NCI-H1694 (cell line): ENCODE measurements at places on chromosomes 16 and 17.
A peak's percentile ranks its signal among the peaks of the same experiment; 100 is the strongest.

DNA sequence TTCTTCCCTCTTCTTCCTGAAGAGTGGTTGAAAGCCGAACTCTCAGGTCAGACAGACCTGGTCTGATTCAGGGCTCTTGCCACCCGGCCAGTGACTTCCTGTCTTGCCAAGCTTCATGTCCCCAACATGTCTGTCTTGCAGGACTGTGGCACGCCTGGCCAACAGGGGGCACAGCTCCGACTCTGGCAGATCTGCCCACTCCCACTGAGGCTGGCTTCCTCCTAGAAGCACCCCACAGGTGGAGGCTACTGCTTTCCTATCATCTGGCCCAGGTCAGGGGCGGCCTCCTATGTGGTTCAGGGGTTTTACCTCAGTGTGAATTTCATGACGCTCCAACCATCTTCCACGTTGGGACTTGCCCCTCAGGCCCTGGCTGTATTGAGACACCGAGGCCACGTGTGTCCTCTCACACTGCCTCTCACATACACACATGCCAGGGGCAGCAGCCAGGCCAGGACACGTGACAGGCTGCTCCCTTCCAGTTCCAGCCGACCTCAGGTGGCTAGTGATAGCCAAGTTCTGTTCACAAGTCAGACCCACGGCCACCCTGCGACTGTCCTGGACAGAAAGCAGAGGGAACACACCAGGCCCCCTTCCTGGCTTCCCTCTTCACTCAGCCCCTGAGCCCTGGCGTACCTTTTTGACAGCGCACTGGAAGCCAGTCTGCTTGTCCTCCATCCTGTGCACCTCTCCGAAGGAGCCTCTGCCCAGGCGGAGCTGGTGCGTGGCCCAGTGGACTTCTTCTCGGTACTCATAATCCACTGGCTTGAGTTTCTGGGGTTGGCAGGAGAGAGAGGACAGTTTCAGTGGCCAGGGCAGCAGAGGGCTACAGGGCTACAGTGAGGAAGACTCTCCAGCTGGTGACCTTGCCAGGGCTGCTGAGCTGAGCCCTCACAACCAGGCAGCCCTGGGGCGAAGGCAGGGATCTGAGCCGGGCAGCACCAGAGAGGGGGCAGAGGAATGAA is 22.6 kb upstream of the SPATA32 start:
- DNase-seq, result no peak

DNA sequence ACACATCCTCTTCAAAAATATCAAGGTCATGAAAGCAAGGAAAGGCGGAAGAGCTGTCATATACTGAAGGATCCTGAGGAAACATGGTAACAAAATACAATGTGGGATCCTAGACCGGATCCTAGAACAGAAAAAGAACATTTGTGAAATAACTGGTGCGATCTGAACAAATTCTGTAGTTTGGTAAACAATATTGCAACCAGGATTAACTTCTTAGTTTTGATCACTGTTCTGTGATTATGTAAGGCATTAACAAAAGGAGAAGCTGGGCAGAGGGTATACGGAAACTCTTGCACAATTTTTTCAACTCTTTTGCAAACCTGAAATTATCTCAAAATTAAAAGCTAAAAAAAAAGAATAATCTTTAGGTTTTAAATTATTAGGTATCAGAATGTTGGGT is 109.7 kb downstream of the TRIM37 start:
- no peak for DNase-seq

DNA sequence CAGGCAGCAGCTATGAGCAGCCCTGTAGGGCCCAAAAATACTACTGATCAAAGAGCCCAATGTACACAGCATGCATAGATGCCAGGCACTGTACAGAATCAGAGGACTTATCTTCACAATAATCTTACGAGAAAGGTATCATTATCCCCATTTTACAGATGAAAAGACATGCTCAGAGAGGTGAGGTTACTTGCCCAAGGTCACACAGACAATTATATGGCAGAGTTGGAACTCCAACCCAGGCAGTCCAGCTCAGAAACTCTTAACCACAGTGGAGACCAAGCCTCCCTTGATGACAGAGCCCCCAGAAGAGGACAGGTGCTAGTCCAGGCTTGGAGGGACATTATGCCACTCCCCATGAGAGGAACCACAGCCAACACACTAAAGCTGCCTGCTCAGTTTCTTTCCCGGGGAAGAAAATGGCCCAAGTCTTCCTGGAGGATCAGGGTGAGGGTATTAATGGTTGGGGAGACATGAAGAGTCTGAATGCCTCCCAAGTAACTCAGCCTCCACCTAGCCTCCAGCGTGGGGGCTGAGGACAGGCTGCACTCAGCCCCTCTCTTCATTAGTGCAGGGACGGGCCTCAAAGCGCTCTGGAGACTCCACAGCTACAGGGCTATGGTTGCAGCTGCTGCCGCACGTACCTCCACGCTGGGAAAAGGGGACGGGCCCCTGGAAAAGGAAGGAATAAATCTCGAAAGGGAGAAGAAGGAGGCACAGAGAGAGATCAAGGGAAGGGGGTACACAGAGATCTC is 826 bp downstream of the UNC119 start:
- peak; percentile 12 for DNase-seq

GRCh38 chr16:88435437-88436355 is 17.4 kb upstream of the ZFPM1 start:
- DNase-seq, result no peak

DNA sequence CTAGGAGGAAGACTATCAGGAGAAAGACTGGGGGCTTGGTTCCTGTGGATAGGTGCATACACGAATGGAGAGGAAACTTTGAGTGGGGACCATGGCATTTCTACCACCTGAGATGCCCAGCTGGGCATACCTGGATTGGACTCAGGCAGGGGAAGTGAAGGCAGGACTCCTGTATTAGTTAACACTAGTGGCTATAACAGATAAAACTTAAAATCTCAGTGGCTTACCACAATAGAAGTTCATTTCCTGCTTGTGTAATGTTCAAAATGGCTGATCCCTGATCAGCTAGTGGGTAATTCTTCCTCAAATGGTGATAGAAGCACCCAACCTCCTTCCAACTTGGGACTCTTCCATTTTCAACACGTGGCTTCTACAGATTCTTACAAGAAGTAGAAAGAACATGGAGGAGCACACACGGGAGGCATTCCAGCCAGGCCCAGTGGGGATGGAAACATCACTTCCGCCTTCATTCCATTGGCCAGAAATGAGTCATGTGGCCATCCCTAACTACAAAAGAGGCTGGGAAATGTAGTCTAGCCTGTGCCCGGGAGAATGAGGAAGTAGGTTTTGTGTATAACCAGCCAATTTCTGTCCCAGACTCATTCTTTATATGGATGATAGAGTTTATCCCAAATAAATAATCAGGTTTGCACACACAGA is 112.1 kb downstream of the UTP18 start:
- DNase-seq, result no peak

DNA sequence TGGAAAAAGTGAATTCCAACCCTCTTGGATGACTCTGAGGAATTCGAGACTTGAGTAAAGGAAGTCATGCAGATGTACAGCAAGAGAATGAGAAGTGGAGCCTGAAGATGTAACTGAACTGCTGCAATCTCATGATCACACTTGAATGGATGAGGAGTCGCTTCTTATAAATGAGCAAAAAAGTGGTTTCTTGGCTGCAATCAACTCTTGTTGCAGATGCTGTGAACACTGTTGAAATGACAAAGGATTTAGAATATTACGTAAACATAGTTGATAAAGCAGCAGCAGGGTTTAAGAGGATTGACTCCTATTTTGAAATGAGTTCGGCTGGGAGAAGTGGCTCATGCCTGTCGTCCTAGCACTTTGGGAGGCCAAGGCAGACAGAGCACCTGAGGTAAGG is 25.5 kb downstream of the ASPA start:
- DNase-seq, result no peak

DNA sequence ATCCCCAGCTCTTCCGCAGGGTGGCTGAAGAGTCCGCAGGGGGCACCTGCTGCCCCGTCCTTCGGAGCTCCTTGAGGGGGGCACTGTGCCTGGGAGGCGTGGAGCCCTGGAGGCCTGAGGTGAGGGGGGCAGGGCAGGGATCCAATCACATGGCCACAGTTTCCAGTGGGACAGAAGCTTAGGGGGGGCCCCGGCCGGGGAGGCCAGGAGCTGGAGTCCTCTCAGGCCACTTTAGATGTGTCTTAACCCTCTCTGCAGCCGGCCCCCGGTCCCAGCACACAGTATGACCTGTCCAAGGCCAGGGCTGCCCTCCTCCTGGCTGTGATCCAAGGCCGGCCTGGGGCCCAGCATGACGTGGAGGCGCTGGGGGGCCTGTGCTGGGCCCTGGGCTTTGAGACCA is 10.8 kb downstream of the ZNF213 start:
- DNase-seq, result no peak
